ENCODE measurements at places on chromosomes 3 and 15.

DNA sequence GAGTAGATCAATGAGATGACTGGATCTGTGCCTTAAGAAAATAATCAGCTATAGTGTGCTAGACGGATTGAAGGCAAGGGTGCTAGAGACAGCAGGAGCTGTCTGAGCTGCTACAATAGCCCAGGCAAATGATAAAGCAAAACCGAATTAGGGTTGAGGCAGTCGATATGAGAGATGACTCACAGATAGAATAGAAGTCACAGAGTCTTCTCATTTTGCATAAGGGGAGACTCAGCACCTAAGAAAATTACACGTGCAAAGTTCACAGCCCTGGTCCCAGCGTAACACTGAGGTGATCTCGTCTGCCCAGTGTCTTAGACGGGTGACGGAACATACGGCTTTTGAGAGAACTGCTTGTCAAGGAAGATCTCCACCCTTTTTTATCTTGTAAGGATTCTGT is 11.6 kb downstream of the LPP start:
- DNase-seq: no peak

- no peak for DNase-seq
Measured at GRCh38 chr15:52148403-52148802, 35.8 kb upstream of the BCL2L10 start.

DNA sequence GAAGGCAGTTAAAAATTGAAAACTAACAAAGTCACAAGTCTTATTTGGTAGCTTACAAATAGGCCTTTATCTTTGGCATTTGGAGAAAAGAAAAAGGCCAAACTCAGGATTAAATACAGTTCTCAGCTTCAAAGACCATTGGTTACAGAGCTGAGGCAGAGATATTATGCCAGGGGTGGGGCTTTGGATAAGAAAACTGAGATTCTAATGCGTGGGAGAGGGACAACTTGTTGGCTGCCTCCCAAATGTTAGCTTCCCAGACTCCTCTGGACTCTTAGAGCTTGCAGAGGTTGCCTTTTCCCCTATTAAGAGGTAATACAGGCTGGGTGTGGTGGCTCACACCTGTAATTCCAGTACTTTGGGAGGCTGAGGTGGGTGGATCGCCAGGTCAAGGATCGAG is 231.8 kb downstream of the SQOR start:
- no peak for DNase-seq

GRCh38 chr3:124529826-124530571 is 200.3 kb upstream of the UMPS start:
- no peak for DNase-seq

GRCh38 chr3:13572926-13573623 is 24.1 kb downstream of the FBLN2 start:
- no peak for DNase-seq

DNA sequence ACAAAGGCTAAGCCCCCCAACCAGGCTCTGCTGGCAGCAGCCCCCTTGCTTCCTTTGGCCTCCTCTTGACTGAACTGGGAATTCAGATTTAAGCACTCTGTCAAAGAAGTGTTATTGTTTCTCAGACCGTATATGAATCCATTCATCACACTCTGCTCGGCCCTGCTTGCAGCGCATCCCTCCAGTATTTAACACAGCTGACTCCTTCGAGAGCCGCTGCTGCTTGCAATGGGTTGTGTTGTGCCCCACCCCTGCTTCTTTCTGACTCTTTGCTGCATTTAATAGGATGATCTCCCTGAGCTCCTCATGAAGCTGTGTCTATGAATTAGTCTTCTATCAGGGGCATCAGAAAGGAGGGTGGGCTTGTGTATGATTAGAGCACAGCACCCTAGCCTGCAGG is 31.2 kb downstream of the C3orf20 start:
- no peak for DNase-seq

DNA sequence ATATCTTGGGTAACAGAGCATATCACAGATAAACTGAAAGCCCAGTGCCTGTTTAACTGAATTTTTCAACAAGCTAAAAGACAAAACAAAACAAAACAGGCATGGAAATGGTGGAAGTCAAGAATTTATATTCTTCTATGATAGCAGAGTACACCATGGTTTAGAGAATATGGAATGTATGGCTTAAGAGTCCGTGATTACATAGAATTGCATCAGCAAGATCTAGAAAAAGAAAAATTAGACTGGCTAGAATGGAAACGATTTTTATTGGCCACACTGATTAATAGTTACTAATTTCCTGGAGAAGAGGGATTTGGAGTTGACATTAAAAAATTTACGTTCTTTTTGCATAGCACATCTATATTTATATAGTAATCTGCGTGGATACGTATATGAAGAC is 435.2 kb upstream of the DPPA4 start:
- DNase-seq: no peak

DNA sequence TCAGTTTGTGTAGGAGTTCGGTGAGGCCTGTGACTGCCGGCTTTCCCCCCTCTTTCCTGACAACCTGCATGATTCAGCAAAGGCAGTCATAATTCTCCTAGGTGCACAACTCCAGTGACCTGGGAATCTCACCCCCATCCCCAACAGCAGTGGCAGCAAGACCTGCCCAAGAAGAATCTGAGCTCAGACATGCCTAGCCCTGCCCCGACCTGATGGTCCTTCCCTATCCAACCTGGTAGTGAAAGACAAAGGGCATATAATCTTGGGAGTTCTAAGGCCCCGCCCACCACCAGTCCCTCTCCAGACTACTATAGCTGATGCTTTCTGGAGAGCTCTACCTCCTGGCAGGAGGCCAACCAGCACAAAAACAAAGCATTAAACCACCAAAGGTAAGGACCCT is 44.2 kb upstream of the ZBED2 start:
- DNase-seq: no peak

DNA sequence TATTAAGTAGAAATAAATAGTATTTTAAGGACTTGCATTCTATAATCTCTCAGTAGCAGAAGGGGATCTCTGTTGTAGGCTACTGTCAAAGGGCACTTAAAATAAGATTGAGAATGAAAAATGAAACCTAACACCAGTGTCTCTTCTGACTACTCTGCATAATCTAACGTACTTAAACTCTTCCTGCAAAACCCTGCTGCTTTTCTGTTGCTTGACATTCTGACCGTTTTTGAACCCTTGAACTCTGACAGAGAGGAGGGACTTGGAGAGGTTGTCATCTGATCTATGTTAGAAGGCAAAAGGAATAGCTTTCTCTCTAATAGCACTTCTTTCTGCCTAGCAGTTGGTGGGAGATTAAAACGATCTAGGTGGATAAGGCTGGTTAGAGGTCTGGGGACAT is 204.6 kb downstream of the ZIC1 start:
- no peak for DNase-seq

Measured in stimulated activated CD8-positive, alpha-beta memory T cell treated with anti-CD3 and anti-CD28 coated beads, Interleukin-2, amount 100 ng/mL, for 48 hours (primary cell).